ENCODE measurements at places on chromosomes 2 and 18. TPM values are rescaled to one million over a fixed set of nuclear protein-coding genes. Genes with fewer than 3 reads are reported as not detected.

UPP2 gene
- not detected for total RNA-seq

SCN7A gene
- 27.7 TPM for total RNA-seq

MORN2 gene
- 20.2 TPM for total RNA-seq

ANKRD36C gene
- total RNA-seq = 4.9 TPM

MROH2A gene
- total RNA-seq = not detected

FAM228A gene
- total RNA-seq = 0.16 TPM

VWC2L gene
- total RNA-seq = not detected

MAP4K4 gene
- 76.9 TPM for total RNA-seq

UGT1A3 gene
- total RNA-seq = not detected

FIGLA gene
- total RNA-seq = not detected

STARD6 gene
- not detected for total RNA-seq

FTCDNL1 gene
- total RNA-seq = 3.3 TPM

DNA sequence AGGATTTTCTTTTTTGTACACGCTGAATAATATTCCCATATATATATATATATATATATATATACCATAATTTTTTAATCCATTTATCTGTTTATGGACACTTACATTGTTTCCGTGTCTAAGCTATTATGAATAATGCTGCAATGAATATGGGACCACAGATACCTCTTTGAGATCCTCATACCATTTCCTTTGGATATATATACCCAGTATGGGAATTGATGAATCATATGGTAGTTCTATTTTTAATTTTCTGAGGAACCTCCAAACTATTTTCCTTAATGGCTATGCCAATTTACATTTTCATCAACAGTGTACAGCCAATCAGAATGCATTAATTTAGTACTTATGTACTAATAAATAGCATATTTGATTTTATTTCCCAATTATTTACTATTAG, 53.1 kb downstream of the MERTK start:
- no peak for DNase-seq

- no peak for DNase-seq
Observed at GRCh38 chr18:68438983-68439382, 275.9 kb downstream of the TMX3 start.

DNA sequence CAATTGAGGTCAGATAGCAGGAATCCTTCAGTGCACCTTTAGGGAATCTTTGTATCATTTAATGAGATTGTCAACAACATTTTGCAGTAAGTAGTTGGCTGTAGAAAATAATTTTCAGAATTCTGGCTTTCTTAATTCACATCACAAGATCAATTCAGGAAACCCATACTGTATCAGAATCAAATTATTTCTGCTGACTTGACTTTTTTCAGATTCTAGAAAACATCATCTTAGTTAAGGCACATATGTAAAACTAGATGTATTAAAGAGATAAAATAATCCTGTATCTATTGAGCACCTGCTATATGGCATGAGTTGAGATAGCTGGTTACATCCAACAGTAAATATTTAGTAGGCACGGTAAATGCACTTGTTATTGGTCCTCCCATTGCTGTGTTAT, 791.4 kb downstream of the TDRD15 start:
- no peak for DNase-seq

DNA sequence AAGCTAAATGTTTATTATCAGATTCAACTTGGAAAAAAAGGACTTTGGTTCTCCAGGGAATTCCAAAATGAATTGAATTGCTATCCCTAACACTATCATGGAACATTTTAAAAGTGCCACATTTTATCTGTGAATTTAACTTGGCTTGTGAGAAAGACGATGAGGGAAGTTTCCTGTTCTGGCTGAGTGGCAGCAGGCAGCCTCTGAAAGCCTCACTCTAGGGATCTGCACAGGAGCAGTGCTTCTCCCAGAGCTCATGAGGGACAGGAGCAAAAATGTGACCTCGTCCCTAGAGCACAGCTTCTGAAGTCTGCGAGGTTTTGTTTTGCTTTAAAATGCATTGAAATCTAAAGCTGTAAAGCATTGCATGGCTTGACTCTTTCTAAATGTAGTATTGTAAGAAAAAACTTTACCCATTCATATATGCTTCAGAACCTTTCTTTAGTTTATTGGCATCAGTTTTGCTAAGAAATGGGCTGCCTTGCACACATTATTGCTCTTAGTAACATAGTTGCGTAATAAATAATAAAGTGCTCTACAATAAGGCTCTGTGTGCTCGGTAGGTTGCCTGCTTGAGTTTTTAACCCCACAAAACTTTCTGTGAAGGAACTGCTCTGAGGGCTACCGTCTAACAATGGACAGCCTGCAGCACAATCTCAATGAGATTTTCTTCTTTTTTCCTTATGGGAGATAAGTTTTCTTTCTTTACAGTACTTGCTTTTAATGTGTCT, 136.2 kb upstream of the CDCA7 start:
- DNase-seq = peak; percentile 39

- no peak for DNase-seq
Observed at GRCh38 chr2:68756178-68756577, 21.6 kb downstream of the ARHGAP25 start.

- no peak for DNase-seq
Observed at GRCh38 chr2:164595031-164595430, 26.3 kb downstream of the GRB14 start.

DNA sequence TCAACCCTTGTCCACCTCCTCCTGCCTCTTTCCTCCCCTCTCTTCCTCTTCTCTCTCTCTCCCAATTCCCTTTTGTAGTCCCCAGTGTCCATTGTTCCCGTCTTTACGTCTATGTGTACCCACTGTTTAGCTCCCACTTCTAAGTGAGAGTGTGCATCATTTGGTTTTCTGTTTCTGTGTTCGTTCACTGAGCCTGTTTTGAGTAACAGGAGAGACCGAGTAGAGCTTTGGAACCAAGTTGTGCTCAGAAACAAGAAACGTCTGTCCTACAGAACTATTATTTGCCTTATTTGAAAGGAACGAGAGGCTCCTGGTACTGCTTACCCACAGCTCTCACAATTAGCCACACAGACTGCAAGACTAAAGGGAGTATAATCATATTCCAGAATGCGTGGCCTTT, 50.1 kb upstream of the MAPRE2 start:
- no peak for DNase-seq

DNA sequence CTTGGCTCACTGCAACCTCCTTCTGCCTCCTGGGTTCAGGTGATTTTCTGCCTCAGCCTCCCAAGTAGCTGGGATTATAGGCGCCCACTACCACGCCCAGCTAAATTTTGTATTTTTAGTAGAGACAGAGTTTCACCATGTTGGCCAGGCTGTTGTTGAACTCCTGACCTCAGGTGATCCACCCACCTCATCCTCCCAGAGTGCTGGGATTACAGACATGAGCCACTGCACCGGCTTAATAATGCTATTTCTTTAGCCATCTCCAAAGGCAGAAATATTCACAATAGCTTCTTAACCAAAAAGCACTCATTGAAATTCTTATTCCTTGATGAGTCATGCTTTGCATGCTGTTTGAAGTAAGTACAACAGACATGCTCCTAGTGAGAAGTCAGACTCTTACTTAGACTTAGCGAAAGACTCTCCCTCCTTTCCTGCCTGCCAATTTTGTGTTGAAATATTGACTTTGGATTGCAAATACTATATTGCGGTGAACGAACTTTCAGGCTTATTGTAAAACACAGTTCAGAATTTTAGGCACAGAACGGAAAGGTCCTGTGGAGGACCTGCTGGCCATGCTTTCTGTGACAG, 4.4 kb downstream of the ACTR3 start:
- no peak for DNase-seq

GRCh38 chr2:32136097-32136496, 29.6 kb upstream of the SLC30A6 start:
- no peak for DNase-seq

- DNase-seq = no peak
Observed at GRCh38 chr2:236863729-236864126, 222.0 kb upstream of the COPS8 start.

DNA sequence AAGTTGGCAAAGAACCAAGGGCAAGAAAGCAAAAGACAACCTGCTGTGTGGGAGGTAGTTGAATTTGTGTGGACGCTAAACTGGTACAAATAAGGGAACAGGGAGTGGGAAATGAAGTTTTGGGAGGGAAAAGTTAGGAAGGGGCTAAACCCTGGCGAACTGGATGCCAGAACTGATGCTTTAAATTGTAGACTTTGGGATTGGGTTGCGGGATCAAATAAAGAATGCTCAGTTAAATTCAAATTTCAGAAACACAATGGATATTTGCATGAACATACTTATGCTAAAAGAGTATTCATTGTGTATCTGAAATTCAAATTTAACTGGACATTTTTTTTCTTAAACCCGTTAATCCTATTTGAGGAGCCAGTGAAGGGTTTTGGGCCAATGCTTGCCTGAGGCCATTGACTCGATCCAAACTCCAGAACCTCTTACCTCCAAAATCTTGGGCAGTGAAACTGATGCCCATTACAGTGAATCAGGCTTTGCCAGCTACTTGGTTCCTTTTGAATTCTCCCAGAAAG, 44.2 kb upstream of the YWHAQ start:
- no peak for DNase-seq

GRCh38 chr2:113777371-113777770, 20.9 kb upstream of the SLC35F5 start:
- DNase-seq = no peak

GRCh38 chr2:148971547-148971946, 67.0 kb upstream of the LYPD6B start:
- DNase-seq = no peak

DNA sequence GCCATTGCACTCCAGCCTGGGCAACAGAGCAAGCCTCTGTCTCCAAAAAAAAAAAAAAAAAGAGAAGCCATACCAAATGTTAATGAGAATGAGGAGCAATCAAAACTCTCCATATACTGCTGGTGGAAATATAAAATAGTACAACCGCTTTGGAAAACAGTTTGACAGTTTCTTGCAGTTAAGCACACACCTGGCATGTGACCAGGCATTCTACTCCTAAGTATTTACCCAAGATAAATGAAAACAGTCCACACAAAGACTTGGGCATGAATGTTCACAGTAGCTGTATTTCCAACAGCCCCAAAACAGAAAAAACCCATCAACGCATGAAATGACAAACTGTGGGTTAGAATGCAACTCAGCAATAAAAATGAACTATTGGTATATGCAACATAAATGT, 76.0 kb upstream of the ST8SIA5 start:
- no peak for DNase-seq

- DNase-seq = no peak
Observed at GRCh38 chr2:160165996-160166395, 34.1 kb downstream of the ITGB6 start.

GRCh38 chr2:44135771-44136170, 32.9 kb upstream of the PPM1B start:
- DNase-seq = no peak

GRCh38 chr2:136383167-136383566, 265.2 kb upstream of the CXCR4 start:
- no peak for DNase-seq

DNA sequence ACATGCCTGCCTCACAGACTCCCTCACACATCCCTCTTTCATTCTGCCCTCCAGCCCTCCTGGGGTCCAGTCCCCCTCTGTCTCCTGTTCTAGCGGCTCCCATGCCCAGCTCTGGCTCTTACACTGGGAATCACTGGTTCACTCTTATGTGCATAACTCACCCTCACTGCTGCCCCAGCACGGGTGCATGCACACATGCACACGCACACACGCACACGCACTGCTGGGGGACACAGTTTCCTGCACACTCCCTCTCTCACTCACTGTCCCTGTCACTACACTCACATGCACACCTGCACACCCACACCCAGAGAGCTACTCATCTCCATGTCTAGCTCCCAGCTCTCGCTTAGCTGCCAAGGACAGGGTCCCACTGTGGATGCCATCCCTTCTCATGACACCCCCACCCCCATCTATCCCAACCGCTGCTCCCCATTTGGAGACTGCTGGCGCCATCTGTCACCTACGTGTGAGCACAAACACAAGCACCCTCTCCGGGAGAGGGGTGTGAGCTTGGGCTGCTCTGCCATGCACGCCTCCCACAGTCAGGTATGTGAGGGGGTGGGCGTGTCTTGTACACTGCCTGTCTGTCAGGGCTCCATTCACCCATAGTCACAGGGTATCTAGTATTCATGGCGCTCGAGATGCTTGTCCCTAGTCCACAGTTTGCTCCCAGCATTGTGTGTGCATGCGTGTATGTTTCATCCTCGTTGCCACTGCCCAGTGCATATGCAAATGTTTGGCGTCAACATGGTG, 1.8 kb downstream of the ASIC4 start:
- no peak for DNase-seq

GRCh38 chr2:101064125-101064502, 62.0 kb downstream of the RPL31 start:
- no peak for DNase-seq

DNA sequence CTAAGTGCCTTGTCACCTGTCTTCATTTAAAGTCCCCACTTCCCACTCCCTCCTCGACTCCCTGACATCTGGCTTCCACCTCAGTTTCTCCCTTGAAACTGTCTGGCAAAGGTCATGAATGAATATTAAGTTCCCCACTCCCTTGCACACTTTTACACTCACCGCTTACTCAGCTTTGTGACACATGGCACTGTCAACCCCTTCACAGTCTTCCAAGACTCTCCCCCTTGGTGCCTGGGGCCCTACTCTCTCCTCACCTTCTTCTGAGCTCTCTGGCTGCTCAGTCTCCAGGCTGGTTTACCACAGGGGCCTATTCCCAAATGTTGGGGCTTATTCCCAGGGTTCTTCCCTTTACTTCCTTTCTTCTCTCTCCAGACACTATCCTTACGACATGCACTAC, 17.9 kb upstream of the PTPN4 start:
- no peak for DNase-seq

DNA sequence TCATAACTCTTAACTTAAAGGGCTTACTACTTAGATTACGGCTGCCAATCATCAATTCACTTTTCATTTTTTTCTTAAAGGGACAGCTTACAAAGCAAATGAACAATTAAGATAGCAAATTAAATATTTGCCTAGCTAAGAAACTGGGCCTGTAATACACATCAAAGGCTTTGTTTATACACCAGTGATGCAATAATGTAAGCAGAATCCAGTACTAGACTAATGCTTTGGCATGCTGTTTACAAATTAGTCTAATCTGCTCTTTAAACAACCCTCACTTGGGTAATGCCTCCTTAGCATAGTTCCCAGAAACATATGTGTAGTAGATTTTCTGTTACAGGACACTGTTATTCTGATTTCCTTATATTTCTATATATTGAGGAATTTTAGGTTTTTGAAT, 105.8 kb downstream of the ARHGAP28 start:
- no peak for DNase-seq

- DNase-seq = no peak
Observed at GRCh38 chr18:10928772-10929373, 220.5 kb downstream of the PIEZO2 start.

- no peak for DNase-seq
Observed at GRCh38 chr18:50632895-50633515, 73.1 kb downstream of the MAPK4 start.
